Activated B cell treated with CpG ODN at 0.5 μM for 24 hours (primary cell): ENCODE measurements at places on chromosomes 3 and 15.

GRCh38 chr3:189053322-189053721 is 118.4 kb upstream of the TPRG1 start:
- no peak for DNase-seq

- no peak for DNase-seq
Observed at GRCh38 chr15:35020974-35021373, 32.9 kb upstream of the ZNF770 start.

- no peak for DNase-seq
Observed at GRCh38 chr3:113910966-113911365, 36.8 kb upstream of the ZDHHC23 start.

DNA sequence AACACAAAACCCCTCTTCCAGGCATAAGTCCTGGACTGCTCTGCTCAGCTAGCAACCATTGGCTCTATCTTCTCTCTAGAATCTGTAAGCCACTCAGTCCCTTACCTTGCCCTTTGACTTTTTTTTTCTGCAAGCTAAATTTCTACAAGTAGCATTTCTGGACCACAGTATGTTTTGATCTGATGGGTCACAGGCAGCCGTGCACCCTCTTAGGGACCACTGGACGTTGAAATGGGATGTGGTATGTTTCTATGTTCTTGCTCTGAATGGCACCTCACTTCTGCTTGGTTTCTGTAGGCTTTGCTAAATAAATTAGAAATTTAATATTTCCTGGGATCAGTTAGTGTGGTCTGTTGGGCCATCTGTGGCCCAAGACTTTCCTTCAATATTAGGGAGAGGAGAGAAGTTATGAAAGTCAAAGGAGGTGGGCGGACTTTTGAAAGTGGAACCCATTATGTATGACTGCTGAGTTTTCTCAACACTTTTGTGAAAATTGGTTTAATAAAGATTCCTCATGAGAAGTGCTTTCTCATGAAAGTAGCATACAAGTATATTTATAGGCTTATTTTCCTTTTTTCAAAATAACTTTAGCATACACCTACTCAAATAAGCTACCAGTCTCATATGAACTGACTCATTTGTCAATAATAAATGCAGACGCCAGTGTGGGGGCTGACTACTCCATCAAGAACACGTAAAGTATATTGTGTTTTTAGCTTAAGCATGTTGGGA is 18.4 kb upstream of the TIPARP start:
- no peak for DNase-seq

GRCh38 chr15:91254766-91255165 is 154.7 kb downstream of the SV2B start:
- no peak for DNase-seq

DNA sequence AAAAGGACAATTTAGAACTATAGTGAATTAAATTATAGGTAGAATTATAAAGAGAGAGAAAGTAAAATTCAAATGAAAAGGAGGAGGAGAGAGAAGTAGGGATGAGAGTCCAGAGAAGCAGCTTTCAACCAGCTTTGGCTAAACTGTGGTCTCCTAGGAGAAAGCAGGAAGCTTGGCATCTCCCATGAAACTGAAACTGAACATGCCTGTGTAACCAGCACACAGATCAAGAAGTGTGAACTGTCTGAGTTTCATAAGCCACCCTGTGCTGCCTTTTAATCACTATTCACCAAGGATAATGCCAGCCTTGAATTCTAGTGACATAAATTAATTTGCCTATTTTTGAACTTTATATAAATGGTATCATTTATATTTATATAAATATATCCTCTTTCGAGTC is 128.5 kb downstream of the MYRIP start:
- DNase-seq = no peak

DNA sequence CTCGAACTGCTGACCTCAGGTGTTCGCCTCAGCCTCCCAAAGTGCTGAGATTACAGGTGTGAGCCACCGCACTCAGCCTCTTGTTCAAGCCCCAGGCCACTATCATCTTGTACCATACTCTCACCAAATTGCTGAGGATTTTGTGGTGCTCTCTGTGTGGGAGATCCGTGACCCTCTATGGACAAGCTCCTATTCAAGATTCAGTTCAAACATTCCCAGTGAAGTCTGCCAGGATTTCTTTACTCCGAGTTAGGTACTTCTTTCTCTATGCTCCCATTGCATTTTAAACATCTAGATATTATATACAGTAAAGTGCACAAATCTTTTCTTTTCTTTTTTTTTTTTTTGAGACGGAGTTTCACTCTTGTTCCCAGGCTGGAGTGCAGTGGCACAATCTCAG is 856 bp upstream of the TM4SF19 start:
- DNase-seq = no peak

GRCh38 chr3:108178676-108179075 is 43.5 kb downstream of the IFT57 start:
- DNase-seq = no peak

DNA sequence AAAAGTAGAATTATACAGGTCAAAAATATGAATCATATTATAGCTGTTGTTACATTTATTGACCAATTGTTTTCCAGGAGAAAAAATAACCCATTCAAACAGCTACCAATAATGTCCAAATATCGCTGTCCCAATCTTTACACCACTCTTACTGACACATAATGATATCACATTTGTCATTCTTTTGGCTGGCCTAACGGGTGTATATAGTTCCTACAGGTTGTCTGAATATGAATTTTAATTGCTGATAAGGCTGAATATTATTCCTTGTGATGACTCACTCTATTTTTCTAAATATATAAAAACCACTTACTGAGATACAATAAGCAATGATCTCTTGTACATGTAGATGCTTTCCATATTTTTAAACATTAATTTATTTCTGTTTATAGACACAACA is 76.4 kb downstream of the FSIP1 start:
- no peak for DNase-seq

- no peak for DNase-seq
Observed at GRCh38 chr15:41536866-41537265, 7.2 kb downstream of the RPAP1 start.

- DNase-seq = no peak
Observed at GRCh38 chr3:71972031-71972430, 187.1 kb upstream of the PROK2 start.

DNA sequence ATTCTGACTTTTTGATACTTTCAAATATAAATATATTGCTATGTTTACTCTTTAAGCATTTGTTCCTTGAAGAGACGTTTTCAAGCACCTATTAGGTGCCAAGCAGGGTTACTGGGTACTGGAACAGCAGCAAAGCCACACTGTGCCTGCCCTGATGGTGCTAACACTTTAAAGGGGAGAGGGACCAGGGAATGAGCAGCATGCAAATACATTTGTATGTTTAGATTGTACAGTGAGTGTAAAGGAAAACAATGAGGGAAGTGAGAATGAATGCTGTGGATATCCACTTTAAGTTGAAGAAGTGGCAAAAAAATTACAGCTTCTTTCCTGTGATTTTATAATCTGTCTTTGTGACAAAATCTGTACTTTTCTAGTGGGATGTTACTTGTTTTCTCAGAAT is 400.2 kb upstream of the ATP11B start:
- DNase-seq = no peak

DNA sequence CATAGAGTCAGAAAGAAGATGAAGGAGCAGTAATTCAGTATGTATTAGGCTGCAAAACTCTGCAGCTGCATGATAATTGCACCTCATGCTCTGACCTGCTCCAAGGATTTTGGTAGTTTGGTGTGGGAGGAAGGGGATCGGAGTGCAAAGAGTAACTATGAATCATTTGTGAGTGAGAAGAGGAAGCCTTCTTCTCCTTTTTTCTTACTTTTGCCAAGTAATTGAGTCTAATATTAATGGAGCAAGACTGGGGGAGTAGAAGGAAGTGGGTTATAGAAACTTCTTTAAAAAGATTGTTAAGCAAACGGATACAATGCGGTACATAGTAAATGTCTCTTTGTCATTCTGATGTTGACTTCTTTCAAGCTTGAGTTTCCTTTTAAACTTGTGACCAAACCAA is 276.5 kb downstream of the EDEM1 start:
- no peak for DNase-seq

GRCh38 chr3:126153695-126154360 is 26.6 kb downstream of the ALDH1L1 start:
- no peak for DNase-seq

DNA sequence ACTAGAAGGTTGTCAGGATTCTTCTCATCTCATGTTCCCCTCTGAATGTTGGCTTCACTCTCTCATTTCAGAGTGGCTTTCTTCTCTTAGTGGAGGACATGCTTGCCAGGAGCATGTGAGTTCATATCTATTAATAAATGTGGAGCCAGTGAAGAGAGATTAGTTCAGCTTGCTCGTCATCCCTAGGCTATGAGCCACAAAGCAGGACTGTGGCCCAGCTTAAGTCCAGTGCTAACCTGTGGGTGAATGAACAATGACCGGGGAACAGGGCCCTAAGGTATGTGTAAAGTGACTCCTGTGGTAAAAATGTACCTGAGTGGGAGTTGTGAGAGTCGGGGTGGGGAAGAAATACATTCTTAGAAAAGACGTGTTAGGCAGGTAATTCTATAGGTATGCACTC is 96.9 kb upstream of the TBL1XR1 start:
- no peak for DNase-seq

DNA sequence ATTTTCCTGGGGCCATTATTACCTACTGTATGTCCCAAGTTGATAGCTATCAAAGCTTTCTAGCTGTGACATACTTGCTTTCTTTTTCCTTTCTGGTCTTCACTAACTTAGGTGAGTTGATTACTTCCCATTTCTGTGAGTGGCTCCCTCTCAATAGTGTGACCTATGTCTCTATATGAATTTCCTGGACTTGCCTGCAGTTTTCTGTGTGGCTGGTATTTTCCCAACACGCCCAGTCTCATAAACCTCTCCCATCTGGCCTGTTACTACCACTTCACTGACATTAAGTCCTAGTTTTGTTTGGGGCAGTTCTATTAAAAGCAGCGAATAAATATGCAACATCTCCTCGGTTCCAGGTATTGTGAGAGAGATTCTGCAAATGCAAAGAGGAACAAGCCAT is 671.2 kb downstream of the SI start:
- no peak for DNase-seq

DNA sequence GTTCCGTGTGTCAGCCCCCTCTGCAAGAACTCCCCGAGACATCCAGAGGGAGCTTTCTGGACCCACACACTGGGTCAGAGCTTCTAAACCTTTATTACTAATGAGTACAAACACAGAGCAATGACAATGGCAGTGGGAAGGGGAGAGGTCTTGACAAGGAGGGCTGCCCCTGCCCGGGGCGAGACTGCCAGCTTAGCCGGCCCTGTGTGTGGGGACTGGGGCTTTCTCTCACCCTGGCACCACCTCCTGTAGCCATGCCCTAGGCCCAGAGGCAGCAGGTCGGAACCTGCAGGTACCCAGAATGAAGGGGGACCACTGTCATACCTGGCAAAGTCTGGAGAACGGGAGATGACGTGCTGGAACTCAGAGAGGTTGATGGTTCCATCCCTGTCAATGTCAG is 3.1 kb downstream of the CIB1 start:
- no peak for DNase-seq

- no peak for DNase-seq
Observed at GRCh38 chr15:71391421-71392088, 276.3 kb downstream of the THSD4 start.

DNA sequence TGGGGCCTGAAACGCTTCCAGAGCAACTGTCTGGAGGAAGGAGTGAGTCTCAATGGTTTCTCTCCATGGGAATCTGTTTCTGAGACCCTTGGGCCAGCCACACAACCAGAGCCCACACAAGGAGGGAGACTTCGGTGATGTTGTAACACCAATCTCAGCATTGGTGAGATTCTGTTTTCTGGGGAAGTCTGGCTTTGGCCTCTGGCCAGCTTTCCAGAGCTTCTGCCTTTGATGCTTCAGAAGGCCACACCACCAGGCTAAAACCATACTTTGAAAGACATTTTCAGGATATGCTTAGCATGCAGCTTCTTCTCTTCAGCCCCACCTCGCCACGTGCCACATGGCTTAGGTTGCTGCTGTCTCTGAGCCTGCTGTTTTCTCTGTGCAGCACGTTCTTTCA is 3.6 kb upstream of the EEFSEC start:
- DNase-seq = no peak

DNA sequence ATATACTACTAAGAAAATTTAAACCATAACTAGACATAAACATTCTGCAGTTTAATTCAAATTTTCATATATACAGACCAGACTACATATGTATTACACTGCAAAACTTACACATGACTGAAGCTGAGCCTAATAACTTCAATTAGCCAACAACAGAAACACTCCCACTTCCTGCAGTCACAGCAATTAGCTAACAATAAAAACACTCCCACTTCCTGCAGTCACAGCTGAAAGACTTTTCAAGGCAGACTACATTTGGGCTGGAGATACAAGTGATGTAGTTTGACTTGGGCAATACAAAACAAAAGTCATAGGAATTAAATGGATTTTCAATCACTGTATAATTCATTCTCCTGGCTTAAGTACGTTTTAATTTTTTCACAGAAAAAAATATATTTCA is 10.3 kb downstream of the TM2D3 start:
- DNase-seq = no peak

DNA sequence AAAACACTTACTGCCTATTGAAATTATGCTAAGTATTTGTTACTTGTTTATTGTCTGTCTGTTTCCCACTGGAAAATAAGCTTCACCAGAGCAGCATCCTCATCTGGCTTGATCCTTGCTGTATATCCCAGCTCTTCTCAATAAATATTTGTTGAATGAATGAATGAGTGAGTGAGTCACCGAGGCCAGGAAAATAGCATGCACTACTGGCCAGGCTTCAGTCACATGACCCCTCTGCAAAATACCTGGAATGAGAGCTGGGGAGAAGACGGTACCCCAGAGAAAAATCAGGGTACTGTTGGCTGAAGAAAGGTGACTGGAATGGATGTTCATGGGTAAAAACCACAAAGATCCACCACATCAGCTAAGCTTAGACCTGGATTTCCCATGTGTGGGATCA is 331.9 kb downstream of the SHQ1 start:
- DNase-seq = no peak

DNA sequence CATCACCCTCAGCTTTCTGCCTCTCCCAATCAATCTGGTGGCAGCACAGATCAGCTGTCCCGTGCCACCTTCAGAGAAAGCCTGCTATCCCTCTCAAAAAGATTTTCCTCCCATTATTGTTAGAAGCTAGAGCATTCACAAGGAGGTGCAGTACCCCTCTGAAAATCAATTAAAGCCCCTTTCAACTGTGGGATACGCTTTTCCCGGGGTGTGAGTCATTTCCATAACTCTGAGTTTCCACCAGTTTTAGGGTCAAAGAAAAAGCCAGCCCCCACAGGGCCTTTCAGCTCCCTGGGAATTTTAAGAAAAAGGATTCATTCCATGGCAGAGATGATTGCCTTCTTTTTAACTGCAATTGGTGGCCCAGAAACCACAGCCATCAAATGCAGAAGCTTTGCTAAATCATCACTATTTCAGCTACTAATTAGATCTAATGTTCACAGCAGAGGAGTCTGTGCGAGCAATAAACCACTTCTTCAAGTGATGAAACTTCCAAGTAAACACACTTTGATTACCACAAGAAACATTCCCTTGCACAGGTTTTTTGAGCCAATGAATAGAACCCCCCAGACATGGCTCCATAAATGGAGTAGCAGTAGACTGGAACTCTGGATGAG is 270.0 kb upstream of the TPRG1 start:
- DNase-seq = no peak

- no peak for DNase-seq
Observed at GRCh38 chr15:92569778-92570177, 85.8 kb downstream of the FAM174B start.
